NCI-H748 treated with DMSO at 0.1 percent for 48 hours (cell line): ENCODE measurements at places on chromosomes 16 and 17.
A peak's percentile ranks its signal among the peaks of the same experiment; 100 is the strongest.

- no peak for DNase-seq
These were observed 2.7 kb downstream of the HSD3B7 start for GRCh38 chr16:30987581-30988190.

- DNase-seq = no peak
These were observed 181.9 kb upstream of the ZNF469 start for GRCh38 chr16:88200896-88201185.

- DNase-seq = no peak
These were observed 714 bp downstream of the SPATA33 start for GRCh38 chr16:89658221-89658879.

DNA sequence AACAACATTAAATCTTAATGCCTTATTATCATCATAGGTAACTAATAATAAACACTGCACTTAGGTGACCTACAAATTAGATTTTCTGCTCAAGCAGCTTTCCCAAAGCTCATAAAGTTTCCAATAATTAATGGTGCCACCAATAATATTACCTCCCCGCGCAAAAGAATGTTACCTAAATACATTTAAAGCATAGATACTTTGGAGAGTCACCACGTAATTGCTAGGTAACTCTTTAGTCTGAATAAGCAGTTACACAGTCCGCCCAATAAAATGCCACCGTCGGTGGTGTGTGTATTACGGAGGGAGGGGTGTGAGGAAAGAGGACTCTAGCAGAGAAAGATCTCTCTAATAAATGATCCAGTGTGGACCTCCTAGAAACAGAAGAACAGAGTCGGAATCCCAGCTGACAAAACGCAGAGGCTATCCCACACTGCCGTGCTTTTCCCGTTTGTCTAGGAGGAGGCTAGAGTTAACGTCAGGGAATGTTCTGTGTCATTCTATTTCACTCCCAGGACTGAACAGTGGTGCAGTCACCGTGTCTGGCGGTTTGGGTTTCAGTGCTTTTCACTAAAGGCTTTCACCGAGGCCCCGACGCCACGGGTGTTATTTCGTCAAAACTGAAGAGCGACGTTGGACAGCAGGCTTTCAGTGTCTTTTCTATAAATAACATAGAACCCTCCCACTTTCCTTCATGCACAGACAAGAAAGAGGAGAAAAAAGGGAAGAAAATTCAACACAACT is 630 bp downstream of the RNFT1 start:
- peak; percentile 27 for DNase-seq

GRCh38 chr17:511833-512251 is 159.2 kb upstream of the RPH3AL start:
- no peak for DNase-seq

- DNase-seq = no peak
These were observed 30.5 kb downstream of the TMEM11 start for GRCh38 chr17:21183468-21183867.

DNA sequence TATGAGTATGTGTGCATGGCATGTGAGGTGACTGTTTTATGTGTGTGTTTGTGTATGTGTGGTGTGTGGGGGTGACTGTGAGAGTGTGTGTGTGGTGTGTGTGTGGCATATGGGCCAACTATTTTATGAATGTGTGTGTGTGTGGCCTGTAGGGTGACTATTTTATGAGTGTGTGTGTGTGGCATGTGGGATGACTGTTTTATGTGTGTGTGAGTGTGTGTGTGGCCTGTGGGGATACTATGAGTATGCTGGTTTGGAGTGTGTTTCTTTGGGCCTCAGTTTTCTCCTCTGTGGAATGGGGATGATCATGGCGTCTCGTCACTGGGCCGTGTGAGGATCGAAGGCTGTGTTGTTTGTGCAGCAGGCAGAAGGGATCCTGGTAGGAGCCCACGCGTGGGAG is 152.1 kb upstream of the PLCG2 start:
- no peak for DNase-seq

DNA sequence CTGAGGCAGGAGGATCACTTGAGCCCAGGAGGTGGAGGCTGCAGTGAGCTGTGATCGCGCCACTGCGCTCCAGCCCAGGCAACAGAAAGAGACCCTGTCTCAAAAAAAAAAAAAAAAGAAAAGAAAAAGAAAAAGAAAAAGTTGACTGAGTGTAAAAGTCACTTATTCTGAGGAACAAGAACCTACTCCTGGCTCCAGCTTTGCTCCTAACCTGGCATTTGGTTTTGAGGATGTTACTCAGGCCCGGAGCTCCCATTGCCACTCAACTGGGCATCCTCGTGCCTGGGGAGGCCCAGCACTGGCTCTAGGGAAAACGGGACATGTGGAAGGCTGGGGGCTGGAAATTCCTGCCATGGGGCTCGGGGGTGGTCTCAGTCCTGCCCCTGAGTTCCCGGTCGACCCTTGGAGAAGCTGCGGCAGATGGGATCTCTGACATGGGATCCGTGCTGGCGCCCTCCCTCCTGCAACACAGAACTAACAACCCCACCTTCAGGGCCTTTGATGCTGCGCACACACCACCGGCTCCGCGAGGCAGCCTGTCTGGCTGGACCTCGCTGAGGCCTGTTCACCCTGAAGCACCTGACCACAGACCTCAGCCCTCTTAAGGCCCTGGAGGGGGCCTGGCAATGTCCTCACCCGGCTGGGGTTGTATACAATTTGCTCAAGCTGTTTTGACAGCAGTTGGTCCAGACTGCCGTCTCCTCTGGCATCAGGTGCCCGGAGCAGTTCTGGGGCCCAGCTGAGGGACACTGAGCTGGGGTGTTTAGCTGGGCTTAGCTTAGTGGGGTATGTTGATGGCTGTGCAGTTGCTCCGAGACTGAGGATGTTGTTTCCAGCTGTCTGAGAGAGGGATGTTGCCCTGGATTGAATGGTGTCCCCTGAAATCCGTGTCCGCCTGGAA is 12.3 kb downstream of the CD7 start:
- DNase-seq = no peak

- DNase-seq = no peak
These were observed 25.8 kb upstream of the SRSF1 start for GRCh38 chr17:58032691-58033415.

GRCh38 chr17:75774991-75775668 is 9.5 kb upstream of the UNK start:
- no peak for DNase-seq

GRCh38 chr16:15665107-15665506 is 15.1 kb downstream of the NDE1 start:
- DNase-seq = no peak

GRCh38 chr16:12439399-12440227 is 364.1 kb downstream of the CPPED1 start:
- no peak for DNase-seq

DNA sequence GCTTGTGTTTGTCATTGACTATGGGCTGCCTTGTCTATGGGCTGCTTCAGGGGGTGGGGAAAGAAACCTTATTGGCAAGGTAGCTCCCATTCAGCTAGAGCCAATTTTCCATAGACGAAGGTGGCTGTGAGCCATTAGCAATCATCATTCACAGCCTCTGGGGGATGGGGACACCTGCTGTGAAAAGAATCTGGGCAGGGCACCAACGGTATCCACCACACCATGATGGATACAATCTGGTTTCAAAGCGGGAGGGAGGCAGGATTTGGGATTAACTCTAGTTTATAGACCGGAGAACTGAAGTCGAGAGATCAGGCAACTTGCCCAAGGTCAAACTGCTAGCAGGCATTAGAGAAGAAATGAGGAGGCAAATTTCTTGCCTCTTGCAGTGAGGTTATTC is 182.3 kb downstream of the SHISA9 start:
- no peak for DNase-seq

GRCh38 chr17:45641541-45641940 is 142.6 kb upstream of the CRHR1 start:
- DNase-seq = no peak

DNA sequence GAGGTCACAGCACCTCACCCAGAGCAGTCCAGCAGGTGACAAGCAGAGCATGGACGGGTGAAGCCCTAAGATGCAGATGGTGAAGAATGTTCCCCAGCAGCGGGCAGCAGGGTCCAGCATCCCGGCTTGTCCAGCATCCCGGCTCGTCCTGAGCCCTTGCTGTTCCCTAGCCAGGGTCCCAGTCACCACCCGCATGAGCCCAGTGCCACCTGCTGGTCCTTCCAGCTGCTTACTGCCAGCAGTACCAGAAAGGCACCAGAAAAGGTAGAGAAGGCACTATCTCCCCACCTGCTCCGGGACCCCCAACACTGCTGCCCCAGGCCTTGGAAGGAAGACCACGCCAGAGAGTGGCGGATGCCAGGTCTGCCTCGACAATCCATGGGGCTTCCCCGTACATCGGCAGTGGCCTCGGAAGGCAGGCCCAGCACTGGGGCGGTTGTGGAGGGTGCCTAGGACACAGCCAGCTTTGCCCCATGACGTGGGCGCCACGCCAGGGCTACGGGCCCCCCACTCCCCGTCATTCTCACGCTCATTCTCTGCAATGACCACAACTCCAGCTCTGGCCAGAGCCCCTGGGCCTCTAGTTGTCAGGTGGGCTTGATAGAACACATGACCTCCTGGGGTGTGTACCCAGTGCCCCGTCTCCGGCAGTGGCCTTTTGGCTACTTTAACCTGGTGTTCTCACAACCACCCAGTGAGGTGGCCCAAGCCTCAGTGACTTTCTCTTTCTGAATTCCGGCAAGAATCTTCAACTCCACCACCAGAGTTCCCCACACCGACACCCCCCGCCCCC is 1.4 kb downstream of the CENPX start:
- DNase-seq = peak; percentile 7

DNA sequence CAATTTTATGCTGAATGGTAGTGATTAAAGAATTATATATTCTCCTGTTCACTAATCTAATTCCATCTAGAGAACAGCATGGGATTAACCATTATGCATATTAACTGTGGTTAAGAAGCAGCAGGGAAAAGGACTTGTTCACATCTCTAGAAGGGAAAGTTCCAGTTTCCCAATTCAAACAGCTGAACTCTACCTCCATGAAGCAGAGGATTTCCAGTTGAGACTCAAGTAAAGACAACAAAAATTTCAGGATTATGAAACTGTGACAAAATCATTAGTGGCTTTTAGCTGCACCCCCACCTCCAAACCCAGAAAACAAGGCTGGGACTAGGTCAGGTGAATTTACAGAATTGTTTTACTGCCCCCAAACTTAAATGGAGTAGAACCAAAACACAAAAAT is 73.6 kb downstream of the USP32 start:
- no peak for DNase-seq

DNA sequence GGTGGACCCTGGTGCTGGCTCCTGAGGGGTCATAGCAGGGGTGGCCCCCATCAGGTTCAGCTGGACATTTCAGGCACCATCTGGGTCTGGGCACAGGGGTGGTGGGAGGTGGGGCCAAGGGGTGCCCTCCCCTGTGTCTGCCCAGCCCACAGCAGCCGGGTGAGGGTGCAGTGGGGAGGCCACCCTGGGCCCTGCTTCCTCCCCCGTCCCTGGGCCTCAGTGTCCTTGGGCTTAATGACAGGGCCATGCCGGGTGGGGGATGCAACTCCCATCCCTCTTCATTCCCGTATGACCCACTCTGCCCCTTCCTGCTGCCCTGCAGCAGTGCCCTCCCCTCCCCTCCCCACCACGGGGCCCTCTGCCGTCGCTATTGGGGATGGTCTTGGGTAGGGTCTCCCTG is 10.7 kb downstream of the CPNE7 start:
- no peak for DNase-seq

- DNase-seq = no peak
These were observed 348.7 kb upstream of the TNRC6C start for GRCh38 chr17:77609553-77610517.

DNA sequence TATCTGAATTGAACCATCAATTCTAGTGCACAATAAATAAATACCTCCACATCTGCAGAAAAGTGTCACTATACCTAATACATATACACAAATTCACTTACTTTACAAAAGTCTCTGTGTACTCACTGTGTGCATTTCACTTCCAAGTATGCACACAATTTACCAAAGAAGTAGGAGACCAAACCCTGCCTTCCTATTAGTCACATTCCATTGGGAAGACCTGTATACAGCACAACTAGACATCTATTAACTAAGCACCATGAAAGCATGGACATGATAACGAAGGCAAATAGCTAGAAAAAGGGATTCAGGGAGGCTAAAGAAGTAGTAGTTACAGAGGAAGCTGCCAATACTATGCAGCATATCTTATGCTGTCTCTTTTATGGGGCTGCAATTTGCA is 139.5 kb downstream of the SNX11 start:
- DNase-seq = no peak

GRCh38 chr17:13030056-13030455 is 12.2 kb upstream of the ELAC2 start:
- no peak for DNase-seq

- no peak for DNase-seq
These were observed 17.0 kb downstream of the DUSP14 start for GRCh38 chr17:37506678-37507077.

GRCh38 chr17:9408868-9409829 is 166.5 kb downstream of the STX8 start:
- no peak for DNase-seq

GRCh38 chr16:2482249-2482648 is 7.3 kb downstream of the TBC1D24 start:
- DNase-seq = no peak

DNA sequence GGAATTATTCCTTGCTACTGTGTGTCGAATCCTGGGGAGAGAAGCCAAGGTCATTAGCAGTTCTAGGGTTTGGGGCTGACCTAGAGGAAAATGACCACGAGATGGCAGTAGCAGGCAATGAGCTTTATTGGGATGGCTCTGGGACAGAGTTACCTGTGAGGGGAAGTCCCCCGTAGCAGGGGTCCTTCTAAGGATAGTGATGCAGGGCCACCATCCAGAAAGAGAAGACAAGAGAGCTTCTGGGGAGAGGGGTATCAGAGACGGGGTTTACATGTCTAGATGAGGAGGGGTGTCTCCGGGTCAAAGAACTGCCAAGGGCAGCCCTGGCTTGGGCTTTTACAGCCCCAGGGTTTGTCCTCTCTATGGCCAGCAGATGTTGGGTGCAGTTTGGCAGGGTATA is 6.4 kb upstream of the GGT6 start:
- DNase-seq = peak; percentile 85

DNA sequence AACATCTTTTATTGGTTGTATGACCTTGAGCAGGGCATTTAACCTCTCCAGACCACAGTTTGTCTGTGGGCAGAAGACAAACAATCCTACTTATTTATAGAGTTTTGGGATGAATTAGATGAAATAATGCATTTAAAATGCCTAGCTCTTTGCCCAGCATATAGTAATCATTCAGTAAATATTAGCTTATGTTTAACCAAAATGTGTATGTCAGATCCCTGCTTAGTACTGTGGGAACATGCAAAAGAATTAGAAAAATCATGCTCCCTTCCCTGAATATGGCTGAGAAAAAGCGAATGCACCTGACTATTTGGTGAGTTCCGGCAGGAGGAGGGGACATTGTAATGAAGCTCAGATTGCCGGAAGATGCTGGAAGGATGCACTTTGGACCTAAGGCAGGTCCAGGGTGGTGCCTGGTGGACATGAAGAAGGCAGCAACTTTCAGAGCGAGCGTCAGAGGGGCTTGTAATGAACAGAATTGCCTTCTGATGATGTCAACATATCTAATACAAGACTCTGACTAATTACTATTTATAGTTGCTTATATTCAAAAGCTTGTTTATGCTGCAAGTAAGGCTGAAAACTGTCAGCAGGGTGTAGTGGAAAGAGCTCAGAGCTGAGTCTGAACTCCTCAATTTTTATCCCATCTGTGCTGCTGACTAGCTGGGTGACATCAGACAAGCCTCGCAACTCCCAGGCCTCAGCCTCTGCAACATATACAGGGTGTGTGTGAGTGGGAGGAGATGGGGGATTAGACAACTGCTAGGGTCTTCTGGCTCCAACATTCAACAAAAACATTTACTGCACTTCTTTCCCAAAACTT is 221.2 kb downstream of the PRKCA start:
- DNase-seq = no peak

- no peak for DNase-seq
These were observed 61.0 kb downstream of the PLD6 start for GRCh38 chr17:17144916-17145665.

GRCh38 chr17:8160224-8160577 is 2.5 kb downstream of the VAMP2 start:
- no peak for DNase-seq
